ENCODE measurements at places on chromosomes 5 and 9.

DNA sequence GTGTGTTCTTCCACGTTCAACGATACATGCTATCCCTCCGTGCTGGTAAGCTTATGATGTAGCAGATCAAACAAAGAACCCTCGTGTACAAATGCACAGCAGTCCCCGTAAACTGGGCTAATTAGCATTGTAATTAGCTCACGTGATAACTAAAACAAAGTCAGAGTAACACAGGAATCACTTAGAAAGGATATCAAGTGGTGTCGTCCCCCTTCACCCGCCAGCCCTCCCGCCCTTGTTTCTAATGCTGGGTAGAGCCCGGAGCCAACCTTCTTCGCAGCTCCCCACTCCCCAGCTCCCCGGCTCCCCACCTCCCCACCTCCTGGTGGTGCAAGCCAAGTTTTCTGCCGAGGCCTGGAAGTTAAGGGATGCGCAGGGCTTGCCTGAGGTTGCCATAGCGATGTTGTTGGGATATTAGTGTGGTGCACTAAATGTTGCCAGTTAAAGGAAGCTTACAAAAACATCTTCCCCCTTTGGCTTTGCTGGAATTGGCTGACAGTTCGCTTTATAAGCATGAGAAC is 357.9 kb upstream of the CCNH start:
- no peak for DNase-seq

DNA sequence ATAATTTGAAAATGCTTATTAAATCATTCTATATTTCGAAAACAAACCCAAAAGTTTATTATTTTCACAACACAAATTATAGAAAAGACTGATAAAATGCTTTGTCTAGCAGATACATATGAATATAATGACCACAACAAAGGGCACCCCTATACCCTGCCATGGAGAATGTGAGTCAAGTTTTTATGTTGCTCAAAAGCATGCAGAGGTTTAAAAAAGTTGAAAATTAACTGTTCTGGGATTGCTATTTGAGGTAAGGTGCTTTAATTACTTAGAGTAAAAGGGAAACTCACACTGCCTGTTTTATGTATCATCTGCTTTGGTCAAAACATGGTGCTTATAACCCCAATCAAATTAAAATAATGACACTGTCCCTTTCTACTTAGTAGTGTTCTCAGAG is 41.0 kb downstream of the MLANA start:
- DNase-seq = no peak

GRCh38 chr9:90420768-90421513 is 221.7 kb downstream of the DIRAS2 start:
- DNase-seq = no peak

DNA sequence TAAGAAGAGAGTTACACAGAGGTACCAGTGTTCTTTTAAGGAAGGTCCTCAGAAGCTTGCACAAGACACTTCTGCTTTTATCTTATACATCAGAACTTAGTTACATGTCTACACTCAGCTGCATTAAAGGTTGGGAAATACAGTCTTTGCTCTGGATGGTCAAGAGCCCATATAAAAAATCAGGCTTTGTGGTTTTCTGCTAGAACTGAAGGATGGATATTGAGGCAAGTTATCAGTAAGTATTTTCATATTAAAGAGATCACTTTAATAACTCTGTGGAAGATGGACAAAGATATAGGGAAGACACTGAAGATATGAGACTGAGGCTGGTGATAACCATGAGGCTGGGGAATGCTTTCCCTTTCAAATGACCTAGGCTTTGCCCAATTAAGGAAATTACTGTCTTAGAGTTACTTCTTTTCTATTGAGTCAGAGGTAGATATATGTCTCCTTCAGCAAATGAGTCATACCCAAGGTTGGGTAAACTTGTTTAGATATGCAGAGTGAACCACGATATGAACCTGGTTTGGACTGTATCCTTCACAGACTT is 87.0 kb upstream of the TNC start:
- DNase-seq = no peak

DNA sequence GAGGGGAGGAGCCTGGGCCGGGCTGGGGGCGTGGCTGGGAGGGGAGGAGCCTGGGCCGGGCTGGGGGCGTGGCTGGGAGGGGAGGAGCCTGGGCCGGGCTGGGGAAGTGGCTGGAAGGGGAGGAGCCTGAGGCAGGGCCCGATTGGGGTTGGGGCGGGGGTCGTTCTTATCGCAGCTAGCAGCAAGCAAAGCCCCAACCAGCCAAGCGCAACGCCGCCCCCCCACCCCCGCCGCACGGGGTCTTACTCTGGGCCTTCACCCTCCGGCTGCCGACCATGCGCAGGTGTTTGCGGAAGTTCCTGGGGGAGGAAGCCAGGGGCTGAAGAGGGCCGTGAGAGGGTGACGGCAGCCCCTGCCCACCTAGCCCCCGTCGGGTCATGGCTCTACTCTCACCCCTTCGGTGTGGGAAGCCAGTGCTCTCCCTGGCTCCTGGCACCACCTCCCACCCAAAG is 5.0 kb downstream of the NSMF start:
- no peak for DNase-seq

DNA sequence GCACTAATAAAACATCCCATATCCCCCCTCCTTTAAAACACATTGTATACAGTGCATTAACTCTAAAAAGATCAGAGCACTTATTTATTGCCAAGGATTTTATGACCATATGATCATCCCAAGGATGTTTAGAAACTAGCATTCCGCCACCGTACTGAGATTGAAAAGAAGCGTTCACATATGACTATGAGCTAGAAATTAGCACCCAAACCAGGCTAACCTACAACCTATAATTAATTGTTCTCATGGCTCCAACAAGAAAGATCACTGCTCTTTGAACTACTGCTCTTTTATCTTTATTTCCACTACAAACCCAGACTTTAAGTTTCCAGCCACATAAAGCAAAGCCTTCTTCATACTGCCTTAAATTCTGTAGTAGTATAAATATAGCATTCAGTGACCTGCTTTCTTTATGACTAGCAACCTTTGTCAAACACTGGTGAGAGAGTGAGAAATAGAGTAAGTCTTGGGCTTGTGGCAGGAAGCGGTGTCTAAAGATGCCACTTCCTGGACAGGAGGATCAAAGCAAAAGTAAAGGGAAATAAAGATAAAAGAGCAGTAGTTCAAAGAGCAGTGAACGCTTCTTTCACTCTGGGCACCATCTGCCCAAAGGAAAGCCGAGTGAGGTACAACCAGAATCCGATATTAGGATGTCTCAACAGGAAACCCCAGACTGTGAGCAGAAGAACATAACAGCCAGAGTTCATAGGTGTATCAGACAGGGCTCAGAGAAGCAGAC is 151.1 kb upstream of the ERCC6L2 start:
- peak; percentile 39 for DNase-seq

GRCh38 chr9:136835162-136835931 is 6.9 kb upstream of the AJM1 start:
- no peak for DNase-seq

GRCh38 chr9:111187376-111187775 is 142.6 kb downstream of the OR2K2 start:
- no peak for DNase-seq

- no peak for DNase-seq
Observed at GRCh38 chr5:144404672-144405071, 234.0 kb downstream of the KCTD16 start.

- no peak for DNase-seq
Observed at GRCh38 chr5:142411656-142412425, 87.0 kb upstream of the SPRY4 start.

GRCh38 chr9:27276193-27277030 is 20.5 kb downstream of the EQTN start:
- DNase-seq = no peak

DNA sequence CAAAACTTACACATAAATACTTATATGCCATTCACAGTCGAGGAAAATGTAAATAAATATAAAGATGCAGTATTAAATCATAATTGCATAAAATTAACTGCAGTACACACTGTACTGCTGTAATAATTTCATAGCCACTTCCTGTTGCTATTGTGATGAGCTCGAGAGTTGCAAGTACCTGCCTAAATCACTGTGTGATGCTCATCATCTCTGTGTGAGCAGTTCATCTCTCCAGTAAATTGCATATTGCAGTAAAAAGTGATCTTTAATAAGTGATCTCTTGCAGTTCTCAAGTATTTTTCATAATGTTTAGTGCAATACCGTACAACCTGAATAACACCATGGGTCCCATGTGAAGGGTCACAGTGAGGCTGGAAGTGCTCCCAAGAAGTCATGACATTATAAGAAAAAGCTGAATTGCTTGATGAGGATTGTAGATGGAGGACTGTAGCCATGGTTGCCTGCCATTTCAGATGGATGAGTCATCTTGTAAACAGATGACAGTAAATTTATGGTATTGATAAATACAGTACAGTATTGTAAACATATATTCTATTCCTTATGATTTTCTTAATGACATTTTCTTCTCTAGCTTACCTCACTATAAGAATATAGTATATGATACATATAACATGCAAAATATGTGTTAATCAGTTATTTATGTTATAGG is 34.9 kb downstream of the SYK start:
- DNase-seq = no peak

DNA sequence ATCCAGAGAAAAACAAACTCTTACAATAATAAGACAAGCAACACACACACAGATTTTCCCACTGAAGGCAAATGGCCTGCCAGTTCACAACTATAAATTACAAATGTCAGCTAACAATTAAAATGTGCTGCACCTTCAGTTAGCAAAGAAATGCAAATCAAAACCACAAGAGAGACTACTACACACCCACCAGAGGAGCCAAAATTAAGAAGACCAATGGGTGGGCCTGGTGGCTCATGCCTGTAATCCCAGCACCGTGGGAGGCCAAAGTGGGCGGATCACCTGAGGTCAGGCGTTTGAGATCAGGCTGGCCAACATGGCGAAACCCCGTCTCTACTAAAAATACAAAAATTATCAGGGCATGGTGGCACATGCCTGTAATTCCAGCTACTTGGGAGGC is 15.1 kb upstream of the IPPK start:
- DNase-seq = no peak

DNA sequence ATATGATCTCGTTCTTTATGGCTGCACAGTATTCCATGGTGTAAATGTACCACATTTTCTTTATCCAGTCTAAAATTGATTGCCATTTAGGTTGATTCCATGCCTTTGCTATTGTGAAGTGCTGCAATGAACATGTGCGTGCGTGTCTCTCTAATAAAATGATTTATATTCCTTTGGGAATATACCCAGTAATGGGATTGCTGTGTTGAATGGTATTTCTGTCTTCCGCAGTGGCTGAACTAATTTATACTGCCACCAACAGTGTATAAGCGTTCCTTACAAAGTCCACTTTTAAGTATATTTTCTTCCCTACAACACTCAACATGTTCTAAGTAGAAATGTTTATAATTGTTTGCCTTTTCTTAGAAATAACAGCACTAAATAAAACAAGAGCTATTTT is 521.9 kb downstream of the DTWD2 start:
- no peak for DNase-seq

- no peak for DNase-seq
Observed at GRCh38 chr9:15724612-15725011, 171.8 kb downstream of the CCDC171 start.

- DNase-seq = no peak
Observed at GRCh38 chr9:68951879-68952659, 61.8 kb downstream of the PRKACG start.

GRCh38 chr9:14057368-14058324 is 256.3 kb downstream of the NFIB start:
- no peak for DNase-seq
